H4 (cell line): ENCODE measurements at places on chromosomes 4 and X. TPM values are rescaled to one million over a fixed set of nuclear protein-coding genes. Genes with fewer than 3 reads are reported as not detected.
A peak's percentile ranks its signal among the peaks of the same experiment; 100 is the strongest.

DNA sequence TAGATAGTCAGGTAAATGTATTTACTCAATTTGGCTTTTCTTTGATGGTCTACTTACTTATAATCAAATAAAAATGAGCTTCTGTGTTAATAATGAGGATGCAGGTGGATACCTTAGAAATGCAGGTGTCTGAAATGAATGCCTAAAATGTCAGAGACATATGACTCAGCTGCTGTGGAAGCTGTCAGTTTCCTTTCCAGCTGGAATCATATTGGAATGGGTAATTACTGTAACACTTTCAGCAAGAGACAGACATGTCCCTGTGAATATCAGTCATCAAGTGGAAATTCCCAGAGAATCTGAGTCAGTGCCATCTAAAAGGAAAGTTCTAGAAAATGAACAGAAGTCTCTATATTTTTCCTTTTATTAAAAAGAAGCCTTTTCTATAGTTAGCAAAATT is 783.0 kb upstream of the AADAT start:
- no peak for DNase-seq

The LAMTOR3 gene
- total RNA-seq: 60.3 and 78.0 TPM in 2 replicates

DNA sequence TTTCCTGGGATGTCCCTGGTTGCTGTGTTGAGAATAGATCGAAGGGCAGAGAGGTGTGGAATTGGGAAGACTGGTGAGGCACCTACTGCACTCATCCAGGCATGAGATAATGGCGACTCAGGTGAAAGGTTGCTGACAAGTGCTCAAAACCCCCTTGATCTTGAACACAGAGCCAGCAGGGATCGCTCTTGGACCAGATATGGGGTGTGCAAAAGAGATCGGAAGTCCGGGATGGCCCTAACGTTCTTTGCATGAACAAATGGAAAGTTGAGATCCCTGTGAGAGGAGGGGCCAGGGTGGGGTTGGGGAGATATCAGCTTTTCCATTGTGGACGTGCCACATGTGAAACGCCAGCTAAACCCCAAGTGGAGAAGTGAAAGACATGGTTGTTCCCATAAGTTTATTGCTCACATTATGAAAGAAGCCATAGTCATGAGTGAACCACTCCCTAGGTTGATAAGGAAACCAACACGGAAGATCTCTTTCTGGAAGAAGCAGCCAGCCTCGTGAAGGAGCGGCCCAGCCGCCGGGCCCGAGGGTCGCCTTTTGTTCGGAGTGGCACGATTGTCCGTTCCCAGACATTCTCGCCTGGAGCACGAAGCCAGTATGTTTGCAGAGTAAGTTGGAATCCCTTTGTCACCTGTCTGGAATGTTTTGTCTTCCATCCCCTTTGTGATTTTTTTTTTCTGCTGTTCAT is 22.6 kb upstream of the CLCN4 start:
- DNase-seq: no peak

The PCSK1N gene
- total RNA-seq: 9.9 and 16.0 TPM in 2 replicates

DNA sequence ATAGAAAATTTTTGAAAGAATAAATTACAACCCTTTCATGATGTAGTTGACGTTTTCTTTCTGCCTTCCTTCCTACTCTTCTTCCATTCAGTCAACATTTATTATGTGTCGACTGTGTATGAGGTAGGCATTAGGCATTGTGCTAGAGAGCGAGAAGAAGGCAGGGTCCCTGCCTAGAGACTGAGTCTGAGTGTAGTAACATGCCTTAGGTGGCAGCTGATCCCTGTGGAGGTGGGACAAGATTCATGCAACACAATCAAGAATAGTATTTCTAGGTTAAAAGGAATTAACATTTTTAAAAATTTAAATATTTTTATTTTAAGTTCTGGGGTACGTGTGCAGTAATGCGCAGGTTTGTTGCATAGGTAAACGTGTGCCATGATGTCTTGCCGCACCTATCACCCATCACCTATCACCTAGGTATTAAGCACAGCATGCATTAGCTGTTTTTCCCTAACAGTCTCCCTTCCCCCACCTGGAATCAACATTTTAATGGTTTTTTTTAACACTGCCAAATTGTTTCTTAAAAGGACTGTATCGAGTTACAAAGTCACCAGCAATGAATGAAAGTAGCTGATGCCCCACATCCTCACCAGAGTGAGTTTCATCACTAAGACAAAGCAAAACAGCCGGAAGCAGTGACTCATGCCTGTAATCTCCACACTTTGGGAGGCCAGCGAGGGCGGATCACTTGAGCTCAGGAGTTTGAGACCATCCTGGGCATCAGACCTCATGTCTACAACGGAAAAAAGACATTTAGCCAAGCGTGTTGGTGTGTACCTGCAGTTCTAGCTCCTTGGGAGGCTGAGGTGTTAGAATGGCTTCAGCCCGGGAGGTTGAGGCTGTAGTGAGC is 84.0 kb downstream of the WWC2 start:
- peak; percentile 94 for DNase-seq

GRCh38 chr4:150237110-150237872 is 159.0 kb downstream of the DCLK2 start:
- peak; percentile 94 for DNase-seq

DNA sequence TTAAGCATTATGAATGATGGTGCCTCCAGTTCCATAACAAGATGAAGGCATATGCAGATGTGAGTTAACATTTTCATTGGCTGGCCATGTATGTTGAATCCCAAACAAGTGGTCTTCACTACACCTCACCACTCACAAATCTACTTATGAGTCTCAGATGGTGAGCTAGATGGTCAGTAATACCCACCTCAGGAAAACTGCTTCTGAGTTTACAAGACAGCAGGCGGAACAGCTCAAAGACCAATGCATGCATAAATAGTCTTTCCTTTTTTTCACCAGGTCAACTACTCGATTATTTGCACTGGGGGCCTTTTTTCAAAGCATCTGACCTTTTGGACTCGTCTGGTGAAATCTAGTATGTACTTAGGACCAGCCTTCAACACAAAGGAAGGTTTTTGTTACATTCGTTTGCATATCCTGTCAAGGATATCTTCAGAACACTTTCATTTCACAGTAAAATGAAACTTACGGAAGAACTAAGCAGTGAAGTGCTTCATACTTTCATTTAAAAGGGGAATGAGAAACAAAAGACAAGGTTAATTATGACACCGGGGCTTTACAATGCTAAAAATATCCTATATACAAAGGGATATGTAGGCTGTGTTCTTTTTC is 23.1 kb upstream of the TLR7 start:
- DNase-seq: no peak

The SPARCL1 gene
- total RNA-seq: 0.12 TPM in 1 of 2 replicates, not detected in the other

DNA sequence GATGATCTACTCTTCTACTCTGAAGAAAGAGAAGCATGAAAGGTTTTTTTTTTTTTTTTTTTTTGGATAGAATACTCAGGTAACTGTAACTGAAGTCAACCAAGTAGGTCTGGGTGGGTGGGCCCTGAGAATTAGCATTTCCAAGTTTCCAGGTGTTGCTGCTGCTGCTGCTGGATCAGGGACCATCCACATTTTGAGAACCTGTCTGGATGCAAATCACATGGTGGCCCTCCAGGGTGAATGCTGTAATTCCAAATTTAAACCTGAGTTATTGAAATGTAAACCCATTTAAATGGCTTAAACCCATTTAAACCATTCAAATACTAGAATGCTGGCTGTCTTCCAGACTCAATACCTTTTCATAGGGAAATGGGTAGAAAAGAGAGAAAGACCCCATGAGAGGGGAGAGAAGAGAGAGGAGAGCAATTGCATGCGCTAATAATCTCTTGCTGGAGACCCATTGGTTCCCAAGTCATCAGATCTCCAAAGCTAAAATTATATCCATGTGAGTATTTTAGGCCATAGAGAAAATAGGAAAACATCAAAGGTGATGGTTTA is 17.6 kb downstream of the SUPT20HL1 start:
- no peak for DNase-seq

The PRRG3 gene
- total RNA-seq: not detected in 2 replicates

DNA sequence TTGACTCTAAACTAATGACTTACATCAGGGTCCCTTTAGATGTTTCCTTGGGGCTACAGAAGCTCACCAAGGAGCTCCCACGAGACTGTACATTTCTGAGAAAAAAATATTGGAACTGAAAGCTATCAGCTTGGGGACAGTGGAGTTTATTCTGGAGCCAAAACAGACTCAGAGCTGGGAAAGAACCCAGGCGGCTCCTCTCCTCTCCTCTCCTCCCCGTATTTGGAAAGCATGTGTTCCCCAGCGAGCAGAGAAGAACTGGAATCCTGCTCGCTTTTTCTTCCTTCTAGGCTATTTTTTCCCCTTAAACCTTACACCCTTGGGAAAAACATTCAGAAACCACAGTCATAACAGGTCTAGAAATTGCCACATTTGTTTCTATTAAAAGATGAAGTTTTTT is 4.3 kb upstream of the MAP7D3 start:
- DNase-seq: no peak
